ENCODE measurements at places on chromosomes 1 and 21. TPM values are rescaled to one million over a fixed set of nuclear protein-coding genes. Genes with fewer than 3 reads are reported as not detected.
A peak's percentile ranks its signal among the peaks of the same experiment; 100 is the strongest.

The TRAF3IP3 gene
- total RNA-seq = not detected

The S100A8 gene
- total RNA-seq = 4.0 TPM

DNA sequence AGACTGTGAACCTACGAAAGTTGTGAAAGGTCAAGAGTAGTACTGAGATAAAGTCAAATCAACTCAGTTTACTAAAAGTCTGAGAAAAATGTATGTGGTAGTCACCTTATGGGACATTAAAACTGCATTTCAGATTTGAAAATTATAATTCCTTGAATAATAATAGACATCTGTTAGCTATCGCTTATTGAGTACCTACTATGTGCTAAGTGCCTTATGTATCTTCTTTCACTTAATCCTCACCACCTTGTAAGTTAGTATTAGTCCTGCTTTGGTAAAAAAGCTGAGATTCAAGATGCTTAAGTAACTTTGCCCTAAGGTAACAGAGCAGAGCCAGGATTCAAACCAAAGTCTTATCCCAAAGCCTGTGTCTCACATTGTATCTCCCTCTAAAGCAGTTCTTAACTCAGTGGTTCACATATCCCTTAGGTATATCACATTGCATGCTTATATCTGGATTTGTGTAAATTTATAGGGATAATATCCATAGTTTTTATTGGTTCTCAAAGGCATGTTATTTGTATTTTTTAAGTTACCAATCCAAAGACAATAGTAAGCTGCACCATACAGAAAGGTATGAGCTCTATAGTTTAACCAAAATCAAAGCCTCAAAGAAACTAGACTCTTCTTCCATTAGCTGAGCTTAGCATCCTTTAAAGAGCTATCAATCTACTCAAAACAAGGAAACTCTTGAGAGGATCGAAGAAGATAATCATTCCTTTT, 865 bp downstream of the PIGC start:
- DNase-seq = no peak

DNA sequence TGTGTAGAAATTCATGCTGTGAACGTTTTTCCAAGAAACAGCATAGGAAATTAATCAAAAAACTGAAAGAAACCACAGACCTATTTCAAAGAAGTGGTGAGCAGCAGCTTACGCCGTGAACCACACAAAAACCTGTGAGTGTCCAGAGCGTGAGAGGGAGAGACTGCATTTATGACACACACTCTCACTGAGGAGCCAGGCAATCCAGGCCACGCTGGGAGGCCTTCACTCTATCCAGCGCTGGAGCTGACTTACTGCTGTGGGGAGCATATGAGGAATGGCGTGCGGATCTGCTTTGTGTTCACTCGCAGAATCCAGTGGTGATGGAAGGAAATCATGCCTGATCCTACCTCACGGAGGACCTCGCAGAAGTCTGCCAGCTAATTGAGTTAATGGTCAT, 12.7 kb downstream of the ADAMTS1 start:
- no peak for DNase-seq

- peak; percentile 100 for DNase-seq
Measured at GRCh38 chr1:234997201-234997895, 131.3 kb downstream of the TOMM20 start.

DNA sequence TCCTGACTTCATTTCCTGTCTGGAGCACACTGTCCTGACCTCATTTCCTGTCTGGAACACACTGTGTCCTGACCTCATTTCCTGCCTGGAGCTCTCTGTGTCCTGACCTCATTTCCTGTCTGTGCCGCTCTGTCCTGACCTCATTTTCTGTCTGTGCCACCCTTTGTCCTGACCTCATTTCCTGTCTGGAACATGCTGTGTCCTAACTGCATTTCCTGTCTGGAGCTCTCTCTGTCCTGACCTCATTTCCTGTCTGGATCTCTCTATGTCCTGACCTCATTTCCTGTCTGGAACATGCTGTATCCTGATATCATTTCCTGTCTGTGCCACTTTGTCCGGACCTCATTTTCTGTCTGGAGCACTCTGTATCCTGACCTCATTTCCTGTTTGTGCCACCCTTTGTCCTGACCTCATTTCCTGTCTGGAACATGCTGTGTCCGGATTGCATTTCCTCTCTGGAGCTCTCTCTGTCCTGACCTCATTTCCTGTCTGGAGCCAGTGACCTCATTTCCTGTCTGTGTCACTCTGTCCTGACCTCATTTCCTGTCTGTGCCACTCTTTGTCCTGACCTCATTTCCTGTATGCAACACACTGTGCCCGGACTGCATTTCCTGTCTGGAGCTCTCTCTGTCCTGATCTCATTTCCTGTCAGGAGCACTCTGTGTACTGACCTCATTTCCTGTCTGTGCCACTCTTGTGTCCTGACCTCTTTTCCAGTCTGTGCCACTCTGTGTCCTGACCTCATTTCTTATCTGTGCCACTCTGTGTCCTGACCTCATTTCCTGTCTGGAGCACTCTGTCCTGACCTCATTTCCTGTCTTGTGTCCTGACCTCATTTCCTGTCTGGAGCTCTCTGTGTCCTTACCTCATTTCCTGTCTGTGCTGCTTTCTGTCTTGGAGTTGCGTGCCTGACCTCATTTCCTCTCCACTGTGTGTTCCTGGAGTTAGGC, 27.6 kb downstream of the SKI start:
- DNase-seq = peak; percentile 67

- no peak for DNase-seq
Measured at GRCh38 chr1:150535511-150536287, 13.5 kb upstream of the ADAMTSL4 start.

DNA sequence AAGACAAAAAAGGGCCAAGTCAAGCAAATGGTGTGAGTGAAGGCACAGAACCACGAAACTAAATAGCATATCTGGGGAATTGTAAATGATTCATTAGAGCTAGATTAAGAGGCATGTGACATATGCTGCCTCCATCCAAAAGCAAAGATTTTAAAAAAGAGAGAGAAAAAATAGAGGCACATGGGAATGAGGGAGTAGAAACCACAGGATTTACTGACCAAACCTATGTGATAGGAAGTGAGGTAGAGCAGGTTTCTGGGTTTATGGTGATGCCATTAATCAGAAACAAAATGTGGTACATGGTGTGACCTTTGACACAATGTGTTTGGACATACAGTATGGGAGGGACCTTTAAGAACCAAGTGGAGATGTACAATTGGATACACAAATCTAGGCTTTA, 13.6 kb downstream of the C1orf52 start:
- DNase-seq = no peak

- DNase-seq = no peak
Measured at GRCh38 chr1:191255354-191256054, 777.8 kb upstream of the BRINP3 start.

DNA sequence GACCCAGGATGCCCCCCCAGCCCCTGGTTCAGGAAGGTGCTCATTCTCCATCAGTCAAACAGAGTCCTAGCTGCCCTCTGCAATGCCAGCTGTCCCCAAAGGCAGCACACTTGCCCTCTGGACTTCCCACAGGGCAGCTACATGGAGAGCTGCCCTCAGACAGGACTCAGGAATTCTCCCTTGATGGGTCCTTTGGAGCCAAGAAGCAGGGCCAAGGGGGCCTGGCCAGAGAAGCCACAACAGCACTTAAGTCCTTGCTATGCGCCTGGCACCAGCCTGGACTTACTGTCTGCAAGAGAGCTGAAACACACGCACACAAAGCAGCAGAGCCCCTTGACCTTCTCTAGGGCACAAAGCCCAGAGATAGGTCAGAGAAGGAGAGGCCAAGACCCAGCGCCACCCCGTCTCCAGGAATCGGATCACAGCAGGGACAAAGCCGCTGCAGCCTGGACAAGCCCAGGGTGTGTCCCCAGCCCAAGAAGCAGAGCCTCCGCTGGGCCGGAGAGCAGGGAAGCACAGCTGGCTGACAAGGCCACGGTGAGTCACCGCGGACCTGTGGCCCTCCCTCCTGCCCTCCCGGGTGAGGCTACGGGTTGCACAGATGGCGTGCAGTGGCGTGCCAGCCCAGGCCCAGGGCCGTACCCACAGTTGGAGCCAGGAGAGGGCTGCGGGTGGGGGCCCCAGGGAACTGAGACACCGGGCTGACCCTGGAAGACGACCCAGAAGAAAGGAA, 1.7 kb downstream of the WNT9A start:
- peak; percentile 90 for DNase-seq

- peak; percentile 14 for DNase-seq
Measured at GRCh38 chr1:202848191-202848542, 37.4 kb downstream of the PCAT6 start.

DNA sequence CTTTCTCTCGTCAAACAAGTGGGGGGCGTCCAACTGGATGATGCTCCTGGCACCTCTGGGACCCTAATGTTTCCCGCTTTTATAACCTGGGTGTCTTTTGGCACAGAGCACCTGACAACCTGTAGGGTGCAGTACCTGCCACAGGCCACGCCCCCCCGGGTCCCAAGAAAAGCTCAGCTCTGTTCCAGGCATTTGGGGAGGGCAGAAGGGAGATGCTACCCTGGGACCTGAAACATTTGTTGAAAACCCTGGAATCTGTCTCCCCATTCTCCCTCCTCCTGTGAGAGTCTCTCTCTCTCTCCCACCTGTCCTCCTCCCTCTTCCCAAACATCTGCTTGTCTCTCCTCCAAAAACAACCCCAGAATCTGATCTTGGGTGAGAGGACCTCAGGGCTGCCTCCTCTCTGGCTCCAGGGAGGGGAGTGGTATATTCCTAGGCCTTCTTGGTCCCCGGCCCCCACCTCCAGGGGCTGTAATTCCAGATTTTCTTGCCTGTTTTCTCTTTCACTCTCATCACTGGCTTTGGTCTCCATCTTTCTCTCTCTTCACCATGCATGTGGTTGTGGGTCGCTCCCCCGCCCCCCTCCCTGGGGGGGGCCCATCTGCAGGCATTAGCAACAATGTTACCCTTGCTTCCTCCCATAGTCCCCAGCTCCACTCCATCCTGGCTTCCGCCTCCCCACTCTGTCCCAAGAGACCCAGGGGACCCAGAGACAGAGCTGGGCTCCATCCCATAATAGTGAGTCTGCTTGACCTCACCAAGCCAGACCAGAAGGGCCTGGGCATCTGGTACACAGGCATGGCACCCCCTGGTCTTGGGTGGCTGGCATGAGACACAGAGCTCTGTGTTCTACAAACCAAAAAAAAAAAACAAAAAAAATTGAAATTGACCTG, 4.1 kb downstream of the AHDC1 start:
- no peak for DNase-seq

DNA sequence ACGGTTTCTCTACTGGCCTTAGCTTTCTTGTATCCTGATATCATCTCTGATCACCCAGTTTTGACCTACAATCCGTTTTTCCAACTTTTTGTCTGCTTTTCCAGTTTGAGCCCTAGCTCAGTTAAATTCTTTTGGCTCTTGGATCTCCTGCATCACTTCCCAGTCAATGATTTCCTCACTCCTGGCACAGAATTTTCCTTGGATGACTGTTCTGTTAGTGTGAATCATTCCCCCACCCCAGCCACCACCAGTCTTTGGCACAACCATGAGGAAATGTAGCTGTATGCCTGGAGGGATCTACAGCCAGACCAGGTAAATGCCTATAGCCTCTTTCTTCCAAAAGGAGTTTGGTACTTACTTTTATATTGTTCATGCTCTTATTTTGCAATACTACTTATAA, 187.2 kb upstream of the PTGFR start:
- peak; percentile 92 for DNase-seq

GRCh38 chr1:27031235-27032118, 18.8 kb upstream of the TENT5B start:
- DNase-seq = peak; percentile 86

DNA sequence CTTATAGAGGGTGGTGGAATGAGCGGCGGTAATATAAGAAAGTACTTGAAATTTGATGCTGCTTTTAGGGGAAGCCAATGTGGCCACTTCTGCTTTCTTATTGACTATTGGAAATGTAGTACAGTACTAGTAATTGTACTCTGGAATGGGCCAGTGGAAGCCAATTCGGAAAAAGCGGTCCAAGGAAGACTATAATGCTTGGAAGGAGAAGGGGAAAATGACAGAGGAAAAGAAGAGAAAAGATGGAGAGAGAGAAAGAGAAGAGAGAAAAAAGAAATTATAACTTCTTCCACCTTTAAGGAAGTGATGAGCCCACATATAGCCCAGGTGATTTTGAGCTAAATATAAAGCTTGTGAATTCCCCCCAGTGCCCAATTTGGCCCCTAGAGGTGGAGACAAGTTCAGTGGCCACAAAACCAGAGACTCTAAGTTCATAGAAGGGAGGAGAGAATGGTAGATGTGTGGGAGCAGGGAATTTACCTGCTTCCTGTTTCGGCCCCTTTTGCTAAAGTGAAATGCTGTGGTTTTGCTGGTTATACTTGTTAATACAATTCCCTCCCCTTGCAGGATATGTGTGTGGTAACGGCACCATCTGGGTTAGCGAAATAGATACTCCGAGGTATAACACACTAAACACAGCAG, 35.7 kb upstream of the DUSP10 start:
- DNase-seq = no peak

GRCh38 chr21:16194095-16194787, 464.5 kb downstream of the USP25 start:
- peak; percentile 61 for DNase-seq

Data from mammary epithelial cell (primary cell).